ENCODE measurements at places on chromosomes 4 and X. TPM values are rescaled to one million over a fixed set of nuclear protein-coding genes. Genes with fewer than 3 reads are reported as not detected.

DNA sequence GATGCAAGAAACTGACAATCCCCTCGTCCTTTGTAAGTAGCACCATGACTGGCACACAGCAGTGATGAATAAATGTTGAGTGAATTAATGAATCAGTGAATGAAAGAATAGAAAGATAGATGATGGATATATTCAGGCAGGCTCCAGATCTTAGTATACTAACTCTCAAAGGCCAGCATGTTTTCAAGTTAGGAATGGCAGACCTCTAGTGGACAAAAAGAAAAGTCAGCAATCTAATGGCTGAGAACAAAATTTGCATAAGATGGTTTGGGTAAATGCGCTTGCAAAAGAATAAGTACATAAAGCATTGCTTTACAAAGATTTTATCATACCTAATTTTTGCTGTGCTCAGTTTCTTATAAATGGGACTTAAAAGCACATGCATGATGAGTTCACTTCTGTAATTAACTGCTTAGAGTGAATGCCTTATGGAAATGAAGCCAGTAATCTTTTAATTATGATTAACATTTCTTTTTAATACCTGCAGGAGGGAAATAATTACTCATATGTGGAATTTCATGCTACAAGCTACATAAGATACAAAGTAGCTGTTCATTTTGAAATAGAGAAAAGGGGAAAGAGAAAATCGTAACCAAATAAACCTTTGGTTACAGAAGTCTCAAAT is 126.9 kb upstream of the GPRIN3 start:
- no peak for DNase-seq

GRCh38 chr4:20422398-20422797 is 170.7 kb downstream of the SLIT2 start:
- no peak for DNase-seq

DNA sequence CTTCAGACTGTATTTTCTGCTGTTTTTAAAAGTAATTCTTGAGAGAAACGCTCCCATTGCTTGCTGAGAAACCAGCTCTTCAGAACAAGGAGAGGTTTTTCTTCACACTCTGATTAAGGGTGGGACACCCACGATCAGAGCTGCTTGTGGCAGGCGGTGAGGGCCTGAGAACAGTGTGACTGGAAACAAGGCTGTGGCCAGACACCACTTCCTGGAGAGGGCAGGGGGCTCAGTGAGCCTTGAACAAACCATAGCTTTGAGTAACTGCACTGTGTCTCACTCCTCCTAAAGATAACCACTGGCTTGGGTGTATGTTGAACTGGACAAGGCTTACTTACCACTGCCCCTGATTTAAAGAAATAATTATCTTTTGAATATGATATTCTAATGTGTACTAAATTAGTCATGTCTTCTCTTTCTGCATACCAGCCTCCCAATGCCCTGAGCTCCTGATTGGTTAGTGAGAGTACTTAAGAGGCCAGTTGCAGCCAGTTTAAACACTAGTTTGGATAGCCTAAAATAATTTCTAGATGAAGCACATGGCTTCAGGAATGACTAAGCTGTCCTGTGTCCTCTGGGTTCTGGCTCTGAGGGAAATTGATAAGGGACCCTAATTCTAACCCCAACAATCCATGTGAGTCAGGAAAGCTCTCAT is 3.7 kb upstream of the GPR82 start:
- DNase-seq: no peak

GRCh38 chrX:27815209-27815608 is 7.4 kb downstream of the MAGEB10 start:
- DNase-seq: no peak

GRCh38 chr4:150308824-150309472 is 230.7 kb downstream of the DCLK2 start:
- DNase-seq: no peak

- DNase-seq: peak; percentile 69
These were observed 614.1 kb downstream of the PCDH7 start for GRCh38 chr4:31334086-31334910.

DNA sequence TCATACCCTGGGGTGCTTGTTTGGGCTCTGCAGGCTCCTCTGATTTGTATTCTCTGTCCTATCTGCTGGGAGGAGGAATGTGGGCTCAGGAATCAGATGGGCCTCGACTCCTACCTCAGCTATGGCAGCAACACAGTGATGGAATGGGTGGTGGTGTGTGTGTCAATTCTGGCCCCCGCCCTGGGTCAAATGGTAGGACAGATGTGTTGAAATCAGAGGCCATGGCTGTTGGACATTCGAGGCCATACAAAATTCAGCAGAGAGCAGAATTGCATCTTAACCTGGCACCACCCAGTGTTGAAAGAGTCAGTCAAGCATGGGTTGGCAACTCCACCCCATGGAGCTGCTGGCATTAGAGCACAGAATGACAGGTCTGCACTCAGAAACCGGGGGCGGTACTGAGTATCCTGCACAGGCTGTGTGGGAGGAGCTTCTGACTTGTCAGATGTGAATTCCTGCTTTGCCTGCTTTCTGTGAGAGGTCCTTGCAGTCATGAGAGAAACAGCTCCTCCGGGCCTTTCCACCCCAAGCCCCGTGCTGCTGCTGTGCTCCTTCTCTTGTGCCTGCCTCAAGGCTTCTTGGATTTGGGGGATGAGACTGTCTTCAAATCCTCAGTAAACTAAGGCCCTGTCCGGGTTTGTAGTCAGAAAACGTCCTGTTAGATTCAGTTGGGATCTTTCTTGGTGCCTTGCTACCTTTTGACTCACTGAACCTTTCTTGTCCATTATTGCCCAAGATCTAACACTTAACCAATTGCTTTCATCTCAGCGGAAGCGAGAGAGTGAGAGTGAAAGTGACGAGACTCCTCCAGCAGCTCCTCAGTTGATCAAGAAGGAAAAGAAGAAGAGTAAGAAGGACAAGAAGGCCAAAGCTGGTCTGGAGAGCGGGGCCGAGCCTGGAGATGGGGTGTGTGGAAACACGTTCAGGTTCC is 13.0 kb downstream of the DKC1 start:
- no peak for DNase-seq

DNA sequence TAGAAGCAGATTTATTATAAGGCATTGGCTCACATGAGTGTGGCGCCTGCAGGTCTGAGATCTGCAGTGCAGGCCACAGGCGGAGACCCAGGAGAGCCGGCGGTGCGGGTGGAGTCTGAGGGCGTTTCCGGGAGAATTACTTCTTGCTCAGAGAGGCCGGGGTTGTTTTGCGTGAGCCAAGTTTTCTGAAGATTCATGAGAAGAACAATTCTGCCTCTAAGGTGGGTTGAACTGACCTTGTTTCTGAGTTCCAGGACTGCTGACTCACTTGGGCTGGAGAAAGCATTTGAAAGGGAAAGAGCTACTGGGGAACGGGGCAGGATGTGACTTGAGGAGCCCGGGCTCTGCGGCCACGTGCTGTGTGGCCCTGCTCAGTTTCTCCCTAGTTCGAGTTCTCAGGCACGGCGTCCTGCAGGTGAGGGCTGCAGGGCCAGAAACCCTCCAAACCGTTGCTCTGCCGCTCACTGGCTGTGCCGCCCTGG is 36.7 kb upstream of the SORCS2 start:
- no peak for DNase-seq

DNA sequence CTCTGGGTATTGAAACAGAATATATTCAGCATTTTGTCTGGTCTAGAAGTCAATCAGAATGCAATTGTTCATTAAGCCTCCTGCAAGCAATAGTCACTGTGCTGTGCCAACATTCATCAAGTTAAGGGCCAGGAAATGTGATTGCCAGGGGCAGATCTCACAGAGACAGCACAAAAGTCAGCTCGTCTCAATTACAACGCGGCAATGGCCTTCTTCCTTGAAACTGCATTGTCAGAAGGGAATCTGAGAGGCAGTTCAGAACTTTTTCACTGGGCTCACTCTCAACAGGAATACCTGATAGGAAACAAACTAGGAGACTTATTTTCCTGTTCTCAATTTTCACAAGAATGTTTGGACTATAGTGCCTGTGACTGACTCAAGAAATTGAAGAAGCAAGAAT is 131.1 kb upstream of the NR3C2 start:
- no peak for DNase-seq

GRCh38 chrX:78199851-78200250 is 60.4 kb upstream of the TAF9B start:
- no peak for DNase-seq

DNA sequence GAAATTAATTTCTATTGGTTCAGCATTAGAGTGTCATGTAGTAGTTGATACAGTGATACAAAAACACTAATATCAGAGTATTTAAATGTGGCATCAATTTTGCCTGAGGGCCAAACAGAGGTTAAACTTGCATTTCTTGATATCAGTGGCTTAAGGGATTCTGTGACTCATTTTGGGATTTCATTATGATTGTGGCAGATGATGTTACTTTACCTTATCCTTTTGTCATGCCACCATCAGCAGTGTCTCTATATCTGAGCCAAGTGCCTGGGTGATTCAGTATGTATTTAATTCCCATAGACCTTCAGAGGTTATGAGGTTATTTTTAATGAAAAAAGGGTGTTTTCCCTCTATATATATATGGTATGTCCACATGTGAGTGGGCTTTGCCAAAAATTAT is 582.9 kb downstream of the ADGRL3 start:
- DNase-seq: no peak

DNA sequence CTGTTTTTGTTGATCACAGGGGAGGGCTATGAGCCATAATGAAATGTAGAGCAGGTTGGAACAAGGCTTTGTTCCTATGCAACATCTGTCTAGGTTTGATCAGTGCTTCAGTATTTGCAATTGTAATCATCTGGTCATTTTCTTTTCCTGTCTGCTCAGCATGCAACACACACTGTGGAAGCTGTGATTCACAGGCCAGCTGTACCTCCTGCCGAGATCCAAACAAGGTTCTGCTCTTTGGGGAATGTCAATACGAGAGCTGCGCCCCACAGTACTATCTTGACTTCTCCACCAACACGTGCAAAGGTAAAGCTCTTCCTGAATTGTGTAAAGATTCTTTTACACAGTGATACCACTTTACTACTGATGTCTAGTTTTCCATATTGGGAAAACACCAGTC is 181.9 kb upstream of the ANXA3 start:
- DNase-seq: no peak

- peak; percentile 80 for DNase-seq
These were observed 3.4 kb upstream of the AVPR2 start for GRCh38 chrX:153900831-153901752.

DNA sequence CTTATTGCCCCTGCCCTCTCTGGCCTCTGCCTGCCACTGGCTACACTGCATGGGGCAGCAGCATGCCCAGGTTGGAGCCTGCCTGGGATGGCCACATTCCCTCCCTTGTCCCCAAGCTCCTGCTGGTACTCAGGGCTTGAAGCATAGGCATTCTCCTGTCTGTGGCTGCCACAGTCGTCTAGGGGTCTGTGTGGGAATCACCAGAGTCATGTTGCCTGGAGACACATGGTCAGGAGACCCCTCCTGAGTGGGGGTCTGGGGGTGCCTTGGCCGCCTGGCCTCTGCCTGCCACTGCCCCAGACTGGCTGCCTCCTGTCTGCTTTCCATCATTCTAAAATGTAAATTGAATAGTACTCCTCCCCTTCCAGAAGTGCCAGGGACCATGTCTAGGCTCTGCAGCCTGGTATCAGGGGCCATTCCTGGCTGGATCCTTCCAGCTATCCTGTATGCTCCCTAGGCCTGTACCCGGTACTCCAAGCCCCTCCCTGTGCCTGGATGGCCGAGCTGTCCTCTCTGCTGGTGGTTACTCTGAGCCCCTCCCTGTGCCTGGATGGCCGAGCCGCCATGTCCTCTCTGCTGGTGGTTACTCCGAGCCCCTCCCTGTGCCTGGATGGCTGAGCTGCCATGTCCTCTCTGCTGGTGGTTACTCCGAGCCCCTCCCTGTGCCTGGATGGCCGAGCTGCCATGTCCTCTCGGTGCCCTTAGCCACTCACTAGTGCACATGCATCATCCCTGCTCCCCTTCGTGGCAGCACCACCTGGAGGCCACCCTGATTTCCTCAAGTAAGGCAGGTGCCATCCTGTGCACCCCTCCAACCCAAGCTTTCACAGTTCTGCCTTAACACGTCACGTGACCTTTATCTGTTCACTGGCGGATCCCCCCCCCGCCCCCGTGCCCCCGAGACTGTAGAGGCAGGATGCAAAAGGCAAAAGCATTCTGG is 5.5 kb upstream of the NKX1-1 start:
- DNase-seq: no peak

DNA sequence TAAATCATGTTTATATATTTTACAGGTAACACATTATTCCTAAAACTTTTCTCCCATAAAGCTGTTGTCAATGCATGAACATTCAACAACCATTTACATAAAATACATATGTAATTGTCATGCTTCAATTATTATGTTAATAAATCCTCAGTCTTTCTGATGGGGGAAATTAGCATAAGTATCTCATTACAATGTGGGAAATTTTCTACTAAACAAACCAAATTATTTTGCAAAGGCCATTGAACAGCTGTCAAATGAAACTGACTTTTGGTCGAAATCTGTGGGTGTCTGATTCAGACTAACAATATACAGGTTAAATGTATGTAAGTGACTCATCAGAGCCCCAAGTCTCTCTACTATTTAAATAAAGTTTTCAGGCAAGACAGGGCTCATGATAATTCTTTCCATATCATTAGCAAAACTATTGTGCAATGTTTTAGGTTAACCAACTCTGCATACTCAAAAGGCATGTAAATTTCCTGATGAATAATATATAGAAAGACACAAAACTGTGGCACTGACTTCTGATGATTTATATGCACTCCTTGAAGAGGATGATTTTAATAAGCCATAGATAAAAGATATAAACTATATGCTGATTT is 795.3 kb upstream of the AADAT start:
- DNase-seq: no peak

- DNase-seq: peak; percentile 24
These were observed 26.5 kb downstream of the SPARCL1 start for GRCh38 chr4:87502580-87503238.

- DNase-seq: no peak
These were observed 11.8 kb upstream of the CD40LG start for GRCh38 chrX:136636121-136636520.

- DNase-seq: peak; percentile 20
These were observed 177.7 kb upstream of the PPARGC1A start for GRCh38 chr4:24067367-24068193.

- DNase-seq: peak; percentile 35
These were observed 110.8 kb upstream of the FAM9B start for GRCh38 chrX:9144701-9145241.

The BMP3 gene
- polyA plus RNA-seq: 0.05 TPM

The CTAG2 gene
- not detected for polyA plus RNA-seq

The NXF3 gene
- polyA plus RNA-seq: 0.83 TPM

The XAGE1B gene
- polyA plus RNA-seq: not detected

The RASSF6 gene
- not detected for polyA plus RNA-seq

The TLR7 gene
- not detected for polyA plus RNA-seq

The ZGRF1 gene
- 3.0 TPM for polyA plus RNA-seq

The NFXL1 gene
- polyA plus RNA-seq: 9.7 TPM

The APLN gene
- polyA plus RNA-seq: 0.09 TPM

The EMD gene
- polyA plus RNA-seq: 71.0 TPM

The INTS6L gene
- 4.2 TPM for polyA plus RNA-seq

The CTSO gene
- polyA plus RNA-seq: 14.1 TPM

The GPM6B gene
- polyA plus RNA-seq: 1.1 TPM
